ENCODE measurements at places on chromosomes 4 and X.

- DNase-seq = no peak
Measured at GRCh38 chr4:109419679-109420078, 13.9 kb upstream of the SEC24B start.

- DNase-seq = no peak
Measured at GRCh38 chr4:47010347-47010911, 17.0 kb upstream of the GABRA4 start.

GRCh38 chr4:185358959-185359358, 36.8 kb downstream of the LRP2BP start:
- DNase-seq = peak; percentile 52

GRCh38 chr4:66372706-66373105, 702.4 kb upstream of the EPHA5 start:
- no peak for DNase-seq

DNA sequence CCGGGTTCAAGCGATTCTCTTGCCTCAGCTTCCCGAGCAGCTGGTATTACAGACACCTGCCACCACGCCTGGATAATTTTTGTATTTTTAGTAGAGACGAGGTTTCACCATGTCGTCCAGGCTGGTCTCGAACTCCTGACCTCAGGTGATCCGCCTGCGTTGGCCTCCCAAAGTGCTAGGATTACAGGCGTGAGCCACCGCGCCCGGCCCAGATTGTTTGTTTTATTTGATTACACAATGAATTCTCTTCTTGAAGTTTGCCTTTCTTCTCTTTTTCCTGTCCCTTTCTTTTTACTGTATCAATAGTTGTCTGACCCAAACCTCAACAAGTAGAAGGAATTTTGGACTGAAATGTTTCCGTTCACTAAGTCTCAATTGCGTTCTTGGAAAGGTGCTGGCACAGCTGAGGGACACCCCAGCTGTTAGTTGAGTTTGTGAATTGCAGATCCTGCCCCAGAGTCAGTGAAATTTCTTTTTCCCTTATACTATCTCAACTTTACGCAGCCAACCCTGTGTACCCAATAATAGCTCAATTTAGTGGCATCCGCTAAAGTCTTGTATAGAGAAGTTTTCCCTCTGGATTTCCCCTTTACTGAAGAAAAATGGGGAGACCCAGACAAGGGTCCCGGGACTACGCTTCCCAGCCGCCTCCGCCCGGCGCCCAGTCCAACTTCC, 639 bp upstream of the MTM1 start:
- no peak for DNase-seq

- no peak for DNase-seq
Measured at GRCh38 chr4:140281828-140282552, 91.5 kb upstream of the SCOC start.

GRCh38 chrX:130125091-130125874, 15.0 kb upstream of the ELF4 start:
- DNase-seq = no peak

DNA sequence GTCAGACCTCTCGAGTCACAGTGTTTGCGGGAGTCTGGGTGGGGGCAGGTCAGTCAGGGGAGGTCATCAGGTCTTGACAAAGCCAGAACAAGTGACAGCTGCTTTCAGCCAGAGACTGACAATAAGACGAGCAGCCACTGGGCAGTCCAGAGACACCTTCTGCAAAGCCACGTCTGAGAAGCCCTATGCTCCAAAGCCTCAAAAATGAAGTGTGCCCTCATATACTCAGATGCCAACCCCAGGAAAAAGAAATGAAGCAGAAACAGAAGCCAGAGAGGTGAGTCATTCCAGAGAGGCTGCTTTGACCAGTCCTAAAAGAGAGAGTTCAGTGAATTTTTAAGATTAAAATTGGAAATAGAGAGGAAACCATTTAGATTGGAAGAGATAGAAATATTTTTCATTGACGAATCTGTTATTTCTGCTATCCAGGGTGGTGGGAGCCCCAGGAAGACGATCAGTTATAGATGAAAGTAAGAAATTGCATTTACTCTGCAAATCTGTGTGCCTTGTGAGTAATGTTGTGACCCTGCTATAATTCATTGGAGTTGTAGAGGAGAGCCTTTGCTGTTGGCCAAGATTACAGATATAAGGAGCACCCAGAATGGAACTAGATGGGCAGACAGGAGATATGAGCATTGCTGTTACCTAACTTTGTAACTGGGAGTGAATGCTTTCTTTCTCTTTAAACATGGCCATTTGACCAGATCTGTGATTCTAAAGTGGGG, 77.9 kb downstream of the LRRC66 start:
- DNase-seq = no peak

DNA sequence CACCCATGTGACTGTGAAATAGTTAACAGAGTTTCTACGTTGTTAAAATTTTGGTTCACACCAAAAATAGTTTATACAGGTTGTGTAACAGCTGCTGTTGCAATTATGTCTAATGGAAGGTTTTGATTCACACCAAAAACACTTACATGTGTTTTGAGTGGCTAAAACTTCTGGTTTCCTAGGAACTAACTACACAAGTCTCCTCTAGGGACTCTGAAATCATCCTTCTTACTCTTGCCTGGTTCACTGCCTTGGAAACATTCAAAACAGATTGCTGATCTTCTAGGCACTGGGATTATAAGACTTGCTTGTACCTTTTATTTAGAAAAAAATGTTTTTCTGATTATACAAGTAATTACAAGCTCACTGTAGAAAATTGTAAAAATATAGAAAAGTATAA, 14.9 kb upstream of the MORC4 start:
- no peak for DNase-seq

- peak; percentile 56 for DNase-seq
Measured at GRCh38 chrX:70313503-70313902, 23.6 kb downstream of the KIF4A start.

GRCh38 chr4:159902648-159903047, 799.8 kb downstream of the RAPGEF2 start:
- no peak for DNase-seq

DNA sequence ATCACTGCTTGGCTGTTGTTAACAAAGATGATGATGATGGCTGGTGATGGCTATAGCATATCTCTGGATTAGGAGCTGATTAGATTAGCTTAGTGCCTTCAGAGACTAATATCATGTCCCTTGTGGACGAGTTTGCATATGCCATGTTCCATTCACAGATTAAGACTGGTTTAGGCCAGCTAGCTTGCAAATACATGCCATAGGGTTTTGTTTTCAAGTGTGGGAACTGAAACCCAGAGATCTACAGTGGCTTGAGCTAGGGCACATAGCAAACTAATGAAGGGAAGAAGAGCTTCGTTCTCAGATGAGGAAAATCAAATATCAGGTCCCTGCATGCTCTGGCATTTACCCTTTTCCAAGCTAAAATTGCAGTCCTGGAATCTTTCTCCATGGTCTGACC, 492.3 kb downstream of the MAGEE1 start:
- no peak for DNase-seq

DNA sequence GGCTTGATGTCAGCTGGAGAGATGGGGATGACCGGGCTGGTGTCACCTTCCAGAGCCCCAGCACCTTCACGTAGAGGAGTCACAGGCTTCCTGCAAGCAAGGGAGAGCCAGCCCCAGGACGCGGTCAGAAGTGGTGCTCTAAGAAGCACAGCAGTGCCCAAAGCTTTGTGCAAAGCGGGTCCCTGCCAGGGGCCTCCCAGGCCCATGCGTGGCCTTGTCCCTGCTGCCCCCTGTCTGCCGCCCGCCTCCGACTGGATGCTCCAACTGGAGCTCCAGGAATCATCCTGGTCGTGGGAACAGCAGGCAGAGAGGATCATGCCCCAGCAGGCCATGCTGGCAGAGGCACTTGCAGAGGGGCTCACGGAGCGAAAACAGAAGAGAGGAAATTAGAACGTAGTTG, 40.1 kb upstream of the LRPAP1 start:
- no peak for DNase-seq

GRCh38 chr4:119795986-119796578, 167.5 kb upstream of the PDE5A start:
- no peak for DNase-seq

- DNase-seq = no peak
Measured at GRCh38 chr4:184448821-184449220, 25.5 kb downstream of the IRF2 start.

- DNase-seq = no peak
Measured at GRCh38 chr4:158827543-158827981, 58.7 kb downstream of the FNIP2 start.
